ENCODE measurements at places on chromosomes 11 and 22.

DNA sequence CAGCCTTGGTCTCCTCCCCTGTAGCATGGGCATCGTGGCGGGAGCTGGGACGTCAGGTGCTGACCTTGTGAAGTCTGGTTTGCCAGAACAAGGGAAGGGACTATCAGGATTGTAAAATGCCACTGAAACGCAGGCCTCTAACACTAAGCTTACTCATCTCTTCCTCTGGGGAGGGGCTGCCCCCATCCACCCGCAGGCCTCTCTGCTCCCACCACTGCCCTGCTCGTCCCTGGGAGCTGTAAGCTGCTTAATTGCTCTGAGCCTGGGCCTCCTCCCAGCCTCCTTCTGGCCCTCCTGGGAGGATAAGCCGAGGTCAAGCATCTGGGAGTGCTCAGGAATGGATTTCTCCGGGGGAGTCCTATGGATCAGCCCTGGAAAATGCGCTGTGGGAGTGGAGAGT, 8.4 kb downstream of the SHISAL1 start:
- ATAC-seq, result no peak

DNA sequence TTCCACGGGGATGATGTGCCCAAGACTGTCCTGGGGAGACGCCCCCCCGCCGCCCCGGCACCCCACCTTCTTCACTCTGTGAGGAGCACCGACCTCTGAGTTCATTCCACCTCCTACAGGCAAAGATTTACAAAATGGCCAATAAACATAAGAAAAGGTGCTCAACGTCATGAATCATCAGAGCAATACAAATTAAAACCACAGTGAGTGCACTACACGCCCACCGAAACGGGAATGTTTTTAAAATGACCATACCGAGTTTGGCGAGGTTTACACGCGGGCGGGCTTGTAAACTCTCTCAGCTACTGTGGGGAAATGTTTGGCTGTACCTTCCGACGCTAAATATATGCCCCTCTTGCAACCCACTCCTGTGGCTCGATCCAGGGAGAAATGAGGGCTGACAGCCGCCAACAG, 7.9 kb downstream of the NPTXR start:
- no peak for ATAC-seq

GRCh38 chr22:37176464-37177061, 11.5 kb downstream of the C1QTNF6 start:
- ATAC-seq, result peak; percentile 74

DNA sequence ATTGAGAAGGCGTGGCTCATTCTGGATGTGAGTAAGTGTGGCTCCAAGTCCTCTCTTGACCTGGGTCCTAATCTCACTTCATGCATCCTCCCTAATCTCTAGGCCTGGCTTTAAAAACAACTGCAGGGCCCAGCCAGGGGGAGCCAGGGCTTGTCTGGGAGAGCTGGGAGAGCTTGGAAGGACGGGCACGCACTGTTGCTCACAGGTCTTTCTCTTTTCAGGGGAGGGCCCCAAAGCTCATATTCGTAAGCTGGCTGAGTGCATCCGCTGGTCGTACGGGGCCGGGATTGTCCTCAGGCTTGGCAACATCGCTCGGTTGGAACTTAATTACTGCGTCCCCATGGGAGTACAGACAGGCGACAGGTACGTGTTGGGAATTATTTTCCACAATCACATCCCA, 34.1 kb upstream of the PARVB start:
- no peak for ATAC-seq

DNA sequence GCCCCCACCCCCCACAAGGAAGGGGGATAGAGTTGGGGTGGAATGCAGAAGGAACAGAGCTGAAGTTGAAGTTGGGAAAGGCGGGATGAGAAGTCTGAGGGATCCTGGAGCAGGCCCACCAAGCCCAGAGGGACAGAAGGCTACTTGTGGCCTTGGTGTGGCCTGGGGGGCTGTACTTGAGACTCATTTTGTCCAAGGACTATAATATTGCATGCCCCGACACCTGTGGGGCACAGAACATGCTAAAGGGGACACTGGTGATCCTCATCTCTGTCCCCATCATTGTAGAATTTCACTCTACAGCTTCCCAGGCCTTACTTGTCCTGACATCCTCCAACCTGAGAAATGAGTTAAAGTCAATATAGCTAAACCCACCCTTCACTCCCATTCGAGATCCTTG, 1.3 kb downstream of the ESAM start:
- ATAC-seq, result no peak
